CD4-positive, alpha-beta T cell treated with Interferon alpha-2 for 1 hour (primary cell): ENCODE measurements at places on chromosomes 2 and 18.

- DNase-seq: no peak
These were observed 13.8 kb downstream of the GALR1 start for GRCh38 chr18:77263466-77263763.

DNA sequence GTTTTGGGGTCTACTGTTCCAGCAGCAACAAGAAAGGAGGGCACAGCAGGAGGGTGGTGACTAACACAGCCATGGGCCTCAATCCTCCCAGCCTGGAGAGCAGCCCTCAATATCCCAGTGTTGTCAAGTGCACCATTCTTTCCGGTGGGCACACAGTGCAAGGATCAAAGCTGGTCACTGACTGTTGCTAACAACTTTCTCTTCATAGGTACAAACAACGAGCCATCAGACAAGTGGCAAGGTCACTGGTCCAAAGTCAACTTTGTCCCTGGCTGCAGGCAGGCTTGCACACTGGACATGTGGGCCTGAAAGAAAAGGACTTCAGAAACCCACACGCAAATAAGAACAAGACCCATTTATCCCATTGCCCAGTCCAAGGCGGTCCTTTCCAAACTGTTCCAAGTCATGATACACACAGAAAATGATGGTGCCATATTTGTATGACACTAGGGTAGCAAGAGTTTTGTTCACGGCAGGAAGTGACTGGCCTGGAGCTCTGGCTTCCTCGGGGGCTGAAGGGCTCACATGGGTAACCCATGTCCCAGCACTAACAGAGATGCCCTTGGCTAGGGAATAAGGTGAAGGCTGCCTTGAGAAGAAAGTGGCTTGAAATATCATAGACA lies 57.0 kb downstream of the KCTD1 start:
- no peak for DNase-seq

- DNase-seq: no peak
These were observed 25.2 kb downstream of the RHOB start for GRCh38 chr2:20471902-20472559.

DNA sequence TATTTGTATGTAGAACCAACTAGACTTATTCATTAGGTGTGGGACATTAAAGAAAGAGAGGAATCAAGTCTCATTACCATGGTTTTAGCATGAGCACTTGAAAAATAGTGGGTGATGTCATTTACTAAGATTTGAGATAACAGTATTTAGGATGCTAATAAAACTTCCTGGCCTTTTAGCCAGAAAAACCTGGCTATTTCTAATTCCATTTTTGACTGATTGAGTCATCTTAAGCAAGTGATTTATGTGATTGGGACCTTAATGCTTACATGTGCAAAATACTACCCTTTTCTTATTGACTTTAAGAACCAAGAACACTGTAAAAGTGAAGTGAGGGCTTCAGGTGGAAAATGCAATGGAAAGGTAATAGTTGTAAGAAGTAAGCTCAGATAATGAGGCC lies 196.8 kb upstream of the SESTD1 start:
- no peak for DNase-seq

DNA sequence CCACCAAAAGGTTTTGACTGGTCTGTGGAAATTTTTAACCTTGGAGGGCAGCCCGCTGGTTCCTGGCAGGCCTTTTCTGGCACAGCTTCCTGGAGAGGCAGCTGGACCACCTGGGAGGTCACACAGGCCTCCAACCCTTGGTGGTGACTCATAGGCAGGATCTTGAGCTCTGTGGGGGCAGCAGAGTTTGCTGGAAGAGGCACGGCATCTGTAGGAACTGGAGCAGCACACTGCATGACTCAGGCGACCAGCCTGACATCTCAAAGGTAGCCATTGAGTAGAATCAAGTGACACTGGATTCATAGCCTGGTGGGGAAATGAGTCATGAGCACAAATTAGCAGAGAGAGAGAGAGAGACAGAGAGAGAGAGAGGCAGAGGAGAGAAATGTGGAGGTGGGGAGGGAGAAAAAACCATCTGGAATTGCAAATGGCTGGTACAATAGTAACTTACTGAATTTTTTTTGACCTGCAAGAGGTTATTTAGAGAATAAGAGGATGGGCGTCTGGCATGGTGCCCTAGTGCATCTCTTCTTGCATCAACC lies 57.4 kb downstream of the TRPM8 start:
- DNase-seq: no peak

- DNase-seq: peak; percentile 87
These were observed 33.2 kb upstream of the FOSL2 start for GRCh38 chr2:28359222-28360057.

GRCh38 chr2:127063701-127064590 lies 43.0 kb downstream of the BIN1 start:
- DNase-seq: no peak

DNA sequence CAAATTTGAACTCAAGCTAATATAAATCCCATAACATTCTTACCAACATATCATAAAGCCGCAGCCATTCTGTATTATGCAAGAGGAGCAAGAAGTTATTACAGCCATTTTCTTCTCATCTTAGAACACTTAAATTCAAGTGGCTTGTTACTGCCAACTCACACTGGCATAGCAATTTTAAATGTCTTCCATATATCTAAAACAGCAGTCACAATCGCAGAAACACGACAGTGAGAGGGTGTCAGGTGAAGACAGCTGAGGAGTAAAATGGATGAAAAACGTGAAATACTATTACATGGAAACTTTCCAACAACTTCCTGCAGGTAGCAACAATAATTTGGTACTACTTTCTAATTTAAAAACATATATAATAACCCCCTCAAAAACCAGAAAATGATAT lies 17.9 kb downstream of the PPP3R1 start:
- no peak for DNase-seq

DNA sequence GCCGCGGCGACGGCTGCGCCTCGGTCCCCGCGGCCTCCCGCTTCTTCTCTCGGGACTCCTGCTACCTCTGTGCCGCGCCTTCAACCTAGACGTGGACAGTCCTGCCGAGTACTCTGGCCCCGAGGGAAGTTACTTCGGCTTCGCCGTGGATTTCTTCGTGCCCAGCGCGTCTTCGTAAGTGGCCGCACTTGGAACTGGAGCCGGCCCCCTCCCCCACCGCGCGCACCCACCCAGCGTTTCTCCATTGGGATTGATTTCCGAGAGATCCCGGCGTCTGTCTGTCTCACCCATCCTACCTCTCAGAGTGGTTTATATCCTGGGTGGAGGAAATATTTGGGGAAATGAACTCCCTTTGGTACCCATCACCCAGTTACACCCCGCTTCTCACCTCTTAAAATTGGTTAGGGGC lies 498 bp downstream of the ITGAV start:
- no peak for DNase-seq

GRCh38 chr2:50398766-50399056 lies 633.2 kb downstream of the NRXN1 start:
- no peak for DNase-seq

- DNase-seq: peak; percentile 25
These were observed 9.6 kb downstream of the SERPINB8 start for GRCh38 chr18:63979409-63979920.

GRCh38 chr18:63700501-63700900 lies 2.3 kb upstream of the SERPINB11 start:
- DNase-seq: no peak

- no peak for DNase-seq
These were observed 64.2 kb downstream of the KIF5C start for GRCh38 chr2:148939271-148939670.

GRCh38 chr18:26652501-26652900 lies 104.1 kb upstream of the KCTD1 start:
- DNase-seq: no peak

GRCh38 chr2:131093696-131094462 lies 619 bp upstream of the FAM168B start:
- DNase-seq: no peak

DNA sequence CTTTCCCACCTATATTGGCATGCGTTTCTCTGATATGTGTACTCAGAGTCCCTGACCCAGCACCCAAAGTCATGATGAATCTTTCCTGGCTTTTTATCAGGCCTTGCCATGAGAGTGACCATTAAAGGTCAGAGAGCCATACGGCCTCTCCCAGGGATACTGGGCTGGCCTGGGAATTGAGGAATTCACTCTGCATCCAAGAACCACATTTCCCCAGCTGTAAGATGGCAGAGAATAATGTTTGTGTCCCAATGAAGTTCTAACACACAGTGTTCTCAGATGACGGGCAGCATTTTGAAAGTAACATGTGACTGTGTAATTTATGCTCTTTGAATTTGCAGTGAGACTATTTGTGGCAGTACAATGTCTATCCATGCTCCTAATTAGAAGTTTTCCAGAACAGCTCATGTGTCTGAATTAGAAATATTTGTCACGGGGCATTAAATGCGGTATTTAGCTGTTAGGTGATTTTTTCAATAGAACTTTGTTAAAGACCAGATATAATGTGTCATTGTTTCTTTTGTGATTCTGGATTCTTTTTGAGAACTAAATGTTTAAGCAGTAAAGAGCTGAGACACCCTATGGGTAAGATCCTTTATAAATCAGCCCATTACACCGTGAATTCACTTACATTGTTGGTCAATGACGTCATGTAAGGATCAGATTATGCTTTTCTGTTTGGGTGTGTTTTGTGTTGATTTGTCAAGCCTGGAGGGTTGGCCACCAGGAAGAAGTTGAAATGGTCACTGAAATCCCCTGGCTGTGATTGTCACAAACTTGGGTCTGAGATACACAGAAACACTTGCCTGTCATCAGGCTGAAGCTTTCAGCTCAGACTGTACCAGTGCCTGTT lies 7.3 kb upstream of the SLC3A1 start:
- no peak for DNase-seq

GRCh38 chr2:200703127-200703925 lies 108.4 kb upstream of the BZW1 start:
- no peak for DNase-seq

GRCh38 chr2:141579071-141579470 lies 551.7 kb downstream of the LRP1B start:
- no peak for DNase-seq

GRCh38 chr2:96527286-96528005 lies 9.1 kb upstream of the ARID5A start:
- peak; percentile 58 for DNase-seq

GRCh38 chr2:103464831-103465230 lies 703.0 kb downstream of the TMEM182 start:
- DNase-seq: no peak

DNA sequence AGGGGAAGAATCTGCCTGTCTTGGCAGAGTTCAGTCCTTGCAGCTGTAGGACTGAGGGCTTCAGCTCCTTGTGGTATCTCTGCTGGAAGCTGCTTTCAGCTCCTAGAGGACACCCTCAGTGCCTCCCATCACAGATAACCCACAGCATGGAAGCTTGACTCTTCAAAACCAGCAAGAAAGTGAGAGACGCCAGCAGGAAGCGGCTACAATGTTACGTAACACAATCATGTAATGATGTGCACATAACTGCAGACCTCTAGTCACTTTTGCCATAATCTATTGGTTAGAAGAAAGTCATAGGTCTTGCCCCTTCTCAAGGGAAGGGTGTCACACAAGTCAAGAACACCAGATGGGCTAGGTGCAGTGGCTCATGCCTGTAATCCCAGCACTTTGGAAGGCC lies 69.1 kb upstream of the AFF3 start:
- no peak for DNase-seq

DNA sequence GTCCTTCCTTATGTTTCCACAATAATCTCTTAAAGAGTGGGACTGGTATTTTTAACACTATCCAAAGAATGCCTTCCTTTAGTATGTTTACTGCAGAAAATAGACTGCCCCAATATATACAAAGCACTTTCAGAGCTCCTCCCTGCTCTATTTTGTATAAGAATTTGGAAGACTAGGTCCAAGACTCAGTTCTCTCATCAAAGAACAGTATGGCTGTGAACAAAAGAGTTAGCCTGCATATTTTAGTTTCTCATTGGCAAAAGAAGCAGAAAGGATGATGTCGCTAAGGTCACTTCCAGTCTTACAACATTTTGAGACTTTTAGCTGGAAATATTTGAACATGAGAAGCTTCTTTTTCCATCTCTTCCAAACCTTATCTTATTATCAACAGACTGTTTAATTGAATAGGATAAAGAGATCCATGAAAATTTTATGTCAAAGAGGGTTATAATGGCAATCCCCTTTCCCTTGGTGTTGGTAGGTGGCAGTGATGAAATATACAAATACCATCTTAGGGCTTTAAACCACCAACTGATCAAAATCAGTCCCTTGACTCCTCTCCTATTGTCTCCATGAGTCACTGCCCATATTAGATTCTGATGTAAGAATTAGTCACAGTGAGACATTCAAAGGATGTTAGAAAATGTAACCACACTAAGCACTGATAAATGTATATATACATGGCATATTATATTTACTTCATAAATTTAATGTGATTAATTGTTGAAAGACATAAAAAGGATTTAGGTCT lies 266.9 kb upstream of the DSEL start:
- DNase-seq: no peak

- no peak for DNase-seq
These were observed 19.4 kb downstream of the MPPE1 start for GRCh38 chr18:11888726-11889125.

DNA sequence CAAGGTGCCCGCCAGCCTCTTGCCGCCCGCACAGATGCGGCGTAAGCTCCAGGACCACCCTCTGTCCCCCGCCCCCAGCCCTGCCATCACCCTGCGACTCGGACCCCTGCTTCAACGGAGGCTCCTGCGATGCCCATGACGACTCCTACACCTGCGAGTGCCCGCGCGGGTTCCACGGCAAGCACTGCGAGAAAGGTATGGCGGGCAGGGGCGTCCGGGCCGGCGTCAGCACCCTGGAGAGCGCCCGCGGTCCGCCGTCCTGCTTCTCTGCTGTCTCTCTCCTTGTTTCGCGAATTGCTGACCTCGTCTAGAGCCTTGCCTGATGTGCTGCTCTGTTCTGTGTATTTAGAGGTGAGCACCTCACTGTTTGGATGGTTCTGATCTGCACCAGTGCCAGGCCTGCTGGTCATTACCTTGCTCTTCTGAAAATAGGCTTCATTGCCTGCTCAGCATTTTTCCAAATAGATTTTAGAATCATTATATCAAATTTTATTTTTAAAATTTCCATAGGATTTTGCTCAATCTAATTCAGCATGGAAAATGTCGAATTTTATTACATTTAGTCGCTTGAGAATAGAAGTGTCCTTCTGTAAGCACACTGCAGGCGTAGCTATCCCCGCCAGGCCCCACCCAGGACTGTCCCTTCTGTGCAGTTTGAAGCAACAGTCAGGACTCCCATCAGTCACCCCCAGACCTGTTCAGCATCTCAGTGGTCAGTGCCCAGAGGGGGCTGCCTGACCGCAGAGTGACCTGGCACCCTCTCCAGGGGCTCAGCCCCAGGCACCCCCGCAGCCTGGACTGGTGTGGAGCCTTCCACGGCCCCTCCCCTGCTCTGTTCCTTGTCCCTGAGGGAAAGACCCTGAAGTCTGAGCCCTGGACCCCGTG lies 51.6 kb downstream of the SNED1 start:
- no peak for DNase-seq

GRCh38 chr2:39930175-39930917 lies 151.3 kb upstream of the THUMPD2 start:
- DNase-seq: no peak

GRCh38 chr18:55550471-55550870 lies 37.5 kb downstream of the TCF4 start:
- no peak for DNase-seq
